CD4-positive, alpha-beta T cell treated with Interleukin-4 for 1 hour (primary cell): ENCODE measurements at places on chromosomes 1 and 21.

DNA sequence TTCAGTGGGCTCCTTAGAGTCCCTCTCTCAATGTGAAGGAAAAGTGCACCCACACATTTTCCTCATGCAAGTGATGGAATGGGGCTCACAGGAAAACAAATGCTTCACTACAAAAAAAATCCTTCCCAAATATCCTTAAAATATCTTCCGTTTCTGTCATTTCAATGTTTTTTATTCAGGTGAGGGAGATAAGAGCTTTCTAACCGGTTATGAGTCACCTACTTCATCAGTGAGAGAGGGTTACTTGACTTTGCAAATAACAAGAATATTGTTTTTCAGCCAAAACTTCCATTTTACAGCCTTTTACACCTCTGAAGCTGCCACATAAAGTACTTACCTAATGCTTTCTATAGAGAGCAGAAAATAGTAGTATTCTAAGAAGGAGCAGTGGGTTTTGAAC, 98.3 kb upstream of the CD55 start:
- DNase-seq, result no peak

GRCh38 chr1:8985915-8986813, 40.1 kb downstream of the SLC2A7 start:
- DNase-seq, result no peak

DNA sequence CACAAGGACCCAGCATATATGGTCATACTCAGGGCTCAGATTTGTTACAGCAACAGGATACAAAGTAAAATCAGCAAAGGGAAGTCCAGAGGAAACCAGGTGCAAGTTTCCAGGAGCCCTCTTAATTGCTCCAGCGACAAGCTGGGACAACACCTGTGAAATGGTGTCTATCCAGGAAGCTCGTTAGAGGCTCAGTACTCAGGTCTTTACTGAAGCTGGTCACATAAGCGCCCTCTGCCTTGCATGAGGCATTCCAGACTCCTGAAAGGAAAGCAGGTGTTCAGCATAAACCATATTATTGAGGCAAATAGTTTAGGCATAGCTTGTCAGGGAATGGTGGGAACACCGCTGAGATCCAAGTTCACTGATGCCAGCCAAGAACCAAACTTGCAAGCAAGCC, 231.0 kb downstream of the SLC35F3 start:
- DNase-seq, result no peak

- DNase-seq, result no peak
Observed at GRCh38 chr1:10727751-10728232, 68.7 kb downstream of the CASZ1 start.

GRCh38 chr1:11736746-11737639, 1.1 kb downstream of the AGTRAP start:
- DNase-seq, result peak; percentile 60

GRCh38 chr21:43021191-43021590, 46.8 kb downstream of the PKNOX1 start:
- no peak for DNase-seq

- peak; percentile 35 for DNase-seq
Observed at GRCh38 chr1:204377800-204378668, 18.3 kb upstream of the PLEKHA6 start.

DNA sequence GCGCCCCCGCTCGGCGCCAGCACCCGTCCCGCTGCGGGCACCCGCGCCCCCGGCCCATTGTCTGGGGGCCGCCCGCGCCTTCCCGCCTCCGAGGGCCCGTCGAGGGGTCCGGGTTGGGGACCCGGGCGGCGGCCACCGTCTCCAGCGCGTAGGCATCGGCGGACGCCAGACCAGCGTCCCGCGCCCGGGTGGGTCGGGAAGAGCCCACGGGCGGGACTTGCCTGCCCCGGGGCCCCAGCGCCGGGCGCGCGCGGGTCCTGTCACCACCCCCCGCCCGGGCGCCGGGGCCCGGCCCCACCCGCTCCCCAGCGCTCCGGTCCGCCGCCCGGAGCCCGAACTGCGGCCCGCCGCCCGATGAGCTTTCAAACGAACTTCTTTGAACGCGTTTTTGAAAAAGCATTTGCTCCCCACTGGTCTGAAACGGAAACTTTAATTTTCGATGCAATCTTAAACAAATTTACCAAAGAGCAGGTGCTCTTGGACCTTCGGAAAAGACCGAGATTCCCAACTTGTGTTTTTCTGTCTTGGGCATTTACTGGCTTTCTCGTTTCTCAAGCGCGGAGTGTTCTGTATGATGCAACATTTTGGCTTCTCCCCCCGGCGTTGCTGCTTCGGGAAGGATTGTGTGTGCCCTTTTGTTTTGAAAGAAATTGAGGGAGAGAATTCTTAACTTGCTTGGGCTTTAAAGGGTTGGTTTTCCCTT, 615 bp downstream of the CLIC4 start:
- DNase-seq, result peak; percentile 14

DNA sequence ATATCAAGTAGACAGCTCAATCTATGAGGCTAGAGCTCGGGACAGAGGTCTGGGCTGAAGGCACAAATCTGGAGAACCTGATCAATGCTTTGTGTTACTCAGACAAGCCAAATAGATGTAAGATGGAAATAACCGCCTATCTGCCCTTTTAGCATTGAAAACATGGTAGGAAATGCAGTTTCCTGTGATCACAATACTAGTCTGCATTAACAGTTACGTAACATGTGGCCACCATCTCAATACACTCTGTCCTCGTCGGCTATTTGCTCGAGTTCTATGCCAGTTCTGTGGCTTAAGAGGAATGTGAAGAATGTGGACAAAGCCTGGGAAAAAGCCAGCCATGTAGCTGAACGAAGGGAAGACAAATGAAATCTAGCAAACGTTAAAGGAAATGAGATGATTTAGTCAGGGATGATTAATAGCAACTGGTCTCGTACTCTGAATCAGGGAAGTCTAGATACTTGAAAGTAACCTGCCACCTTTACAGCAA, 73.3 kb downstream of the HSF2BP start:
- DNase-seq, result no peak

GRCh38 chr1:115828101-115829022, 12.6 kb downstream of the NHLH2 start:
- DNase-seq, result peak; percentile 74

- no peak for DNase-seq
Observed at GRCh38 chr21:41227357-41228005, 59.5 kb downstream of the BACE2 start.

DNA sequence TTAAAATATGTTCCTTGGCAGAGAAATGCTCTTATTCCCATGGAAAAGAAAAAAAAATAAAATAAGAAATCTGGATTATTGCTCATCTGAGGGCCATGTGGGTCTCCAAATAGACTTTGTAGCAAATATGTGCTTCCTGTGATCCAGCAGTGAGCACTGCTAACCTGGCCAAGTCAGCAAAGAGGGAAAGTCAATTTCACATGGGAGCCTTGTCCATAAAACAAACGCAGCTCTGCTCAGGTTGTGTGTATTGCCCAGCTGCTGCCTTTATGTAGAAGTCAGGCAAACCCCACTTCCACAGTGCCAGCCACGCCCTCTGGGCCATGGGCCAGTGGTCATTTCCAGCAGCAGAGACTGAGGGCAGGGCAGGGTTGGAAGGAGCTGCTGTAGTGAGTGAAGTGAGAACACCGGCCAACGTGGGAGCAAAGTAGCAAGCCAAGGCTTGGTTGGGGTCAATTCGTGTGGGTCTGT, 174.3 kb downstream of the LYPLAL1 start:
- DNase-seq, result no peak

- no peak for DNase-seq
Observed at GRCh38 chr1:229342656-229343569, at the start of gene CCSAP. Gene CCSAP, minus strand, starts transcription at chr1:229343047. Its CDS starts 582 bp downstream, at chr1:229342465.

DNA sequence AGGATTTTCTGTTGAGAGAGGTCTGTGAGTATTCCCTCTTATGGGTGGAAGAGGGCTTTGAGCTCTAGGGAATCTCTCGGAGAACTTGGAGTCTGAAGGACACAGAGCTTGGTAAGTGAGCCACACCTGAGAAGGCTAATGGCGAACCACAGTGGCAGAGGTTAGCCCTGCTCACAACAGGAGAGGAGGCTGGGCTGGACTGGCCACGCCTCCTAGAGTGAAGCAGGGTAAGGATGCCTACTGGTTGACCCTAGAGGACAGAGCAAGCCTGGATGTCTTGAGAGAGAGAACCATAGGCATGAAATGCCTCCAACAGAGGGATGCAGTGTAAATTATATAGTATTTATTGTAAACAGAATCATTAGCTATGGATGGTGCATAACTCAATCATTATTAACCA, 232.6 kb downstream of the PCP4 start:
- DNase-seq, result no peak

DNA sequence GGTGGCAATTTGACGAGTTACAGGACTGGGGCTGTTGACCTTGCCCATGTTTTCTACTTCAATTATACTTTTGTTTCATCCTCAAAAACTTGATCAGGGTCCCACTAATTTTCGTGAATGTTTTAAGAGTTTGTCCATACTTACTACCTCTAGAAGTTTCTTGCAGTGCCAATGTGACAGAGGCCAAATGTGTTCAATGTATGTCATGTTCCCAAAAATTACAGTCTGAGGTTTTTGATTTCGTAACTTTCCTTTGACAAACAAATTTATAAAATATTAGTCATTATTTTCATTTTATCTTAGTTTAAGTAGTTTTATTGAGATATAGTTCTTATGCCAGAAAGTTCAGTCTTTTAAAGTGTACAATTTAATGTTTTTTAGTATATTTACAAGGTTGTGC, 15.3 kb downstream of the VPS13D start:
- no peak for DNase-seq

GRCh38 chr1:175195798-175196197, 3.2 kb upstream of the KIAA0040 start:
- peak; percentile 18 for DNase-seq

DNA sequence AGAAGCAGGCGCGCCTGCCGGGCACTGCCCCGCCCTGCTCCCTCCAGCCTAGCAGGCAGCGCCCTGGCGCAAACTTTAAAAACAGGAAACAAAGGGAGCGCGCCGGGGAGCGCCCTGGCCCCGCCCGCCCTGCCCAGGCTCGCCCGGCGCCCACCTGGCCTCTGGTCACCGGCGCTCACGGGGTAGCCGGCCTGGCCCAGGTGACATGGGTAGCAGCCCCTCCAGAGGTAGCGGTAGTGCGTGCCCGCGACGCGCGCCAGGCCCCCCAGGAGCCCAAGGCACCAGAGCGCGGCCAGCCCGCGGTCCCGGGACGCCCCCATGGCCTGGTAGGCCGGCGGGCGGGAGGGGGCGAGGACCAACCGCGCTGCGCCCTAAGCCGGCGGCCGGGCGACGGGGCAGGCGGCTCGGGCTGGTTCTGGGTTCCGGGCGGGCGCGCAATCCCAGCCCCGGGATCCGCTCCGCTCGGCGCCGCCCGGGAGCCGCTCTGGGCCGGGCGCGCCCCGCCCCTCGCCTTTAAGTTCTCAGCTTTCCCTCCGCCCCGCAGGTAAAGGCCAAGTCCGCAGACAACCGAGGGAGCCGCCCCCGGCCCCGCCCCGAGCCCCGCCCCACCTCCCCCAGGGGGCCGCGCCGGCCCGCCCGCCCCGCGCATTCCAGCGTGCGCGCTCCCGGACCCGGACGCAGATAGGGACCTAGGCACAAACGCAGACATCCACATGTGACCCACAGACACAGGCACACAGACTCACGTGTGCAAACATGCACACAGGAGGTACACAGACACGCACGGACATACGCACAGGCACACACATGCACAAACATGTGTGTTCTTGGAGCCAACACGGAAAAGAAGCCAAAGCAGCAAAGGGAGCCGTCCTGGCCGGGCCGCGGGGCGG, 76.7 kb downstream of the ARHGEF16 start:
- DNase-seq, result peak; percentile 79

DNA sequence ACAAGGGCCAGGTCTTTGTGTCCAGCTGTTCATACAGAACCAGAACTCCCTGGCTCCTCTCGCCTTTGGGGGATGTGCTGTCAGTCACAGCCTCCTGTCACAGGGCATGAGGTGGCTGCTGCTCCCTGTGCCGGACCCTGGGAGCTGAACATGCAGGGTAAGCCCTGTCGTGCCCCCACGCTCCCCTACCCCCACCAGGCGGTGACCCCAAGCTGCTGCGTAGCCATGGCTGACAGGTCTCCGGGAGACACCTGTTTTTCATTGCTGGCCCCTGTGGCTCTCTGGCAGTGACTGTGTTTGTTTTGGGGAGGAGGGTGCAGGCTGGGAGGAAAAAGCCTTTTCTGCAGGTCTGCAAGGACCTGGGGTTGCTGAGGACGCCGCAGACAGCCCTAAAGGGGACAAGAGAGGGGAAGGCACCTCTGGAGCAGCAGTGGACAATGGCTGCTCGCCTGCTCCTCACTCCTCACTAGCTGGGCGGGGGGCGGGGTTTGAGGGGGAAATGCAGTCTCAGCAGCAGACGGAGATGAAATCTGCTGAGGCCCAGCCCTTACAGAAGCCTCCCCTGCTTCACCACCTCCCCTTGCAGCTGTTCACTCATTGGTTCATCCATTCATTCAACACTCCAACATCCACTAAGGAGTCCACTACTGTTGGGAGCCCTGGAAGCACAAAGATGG, 81.4 kb downstream of the TRABD2B start:
- no peak for DNase-seq

- no peak for DNase-seq
Observed at GRCh38 chr21:36839735-36840134, 126.7 kb downstream of the HLCS start.

- DNase-seq, result no peak
Observed at GRCh38 chr1:47940779-47941178, 56.4 kb downstream of the TRABD2B start.

DNA sequence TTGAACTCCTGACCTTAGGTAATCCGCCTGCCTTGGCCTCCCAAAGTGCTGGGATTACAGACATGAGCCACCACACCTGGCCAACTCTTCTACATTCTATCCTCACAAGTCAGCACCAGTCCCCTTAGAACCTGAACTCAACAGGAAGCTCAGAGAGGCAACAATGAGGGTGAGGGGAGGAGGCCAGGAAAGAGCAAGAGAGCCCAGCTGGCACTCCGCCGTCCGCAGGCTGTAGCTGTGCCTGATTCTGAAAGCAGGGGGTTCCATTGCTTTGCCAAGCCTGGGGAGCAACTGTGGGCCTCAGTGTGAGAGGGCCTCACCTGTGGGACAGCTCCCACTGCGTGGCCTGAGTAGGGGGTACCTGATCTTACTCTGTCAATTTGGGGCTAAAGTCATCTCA, 18.7 kb downstream of the STK40 start:
- DNase-seq, result peak; percentile 50

- no peak for DNase-seq
Observed at GRCh38 chr1:174116042-174116441, 43.3 kb upstream of the RABGAP1L start.

- no peak for DNase-seq
Observed at GRCh38 chr1:68516066-68516465, 19.2 kb upstream of the DEPDC1 start.

DNA sequence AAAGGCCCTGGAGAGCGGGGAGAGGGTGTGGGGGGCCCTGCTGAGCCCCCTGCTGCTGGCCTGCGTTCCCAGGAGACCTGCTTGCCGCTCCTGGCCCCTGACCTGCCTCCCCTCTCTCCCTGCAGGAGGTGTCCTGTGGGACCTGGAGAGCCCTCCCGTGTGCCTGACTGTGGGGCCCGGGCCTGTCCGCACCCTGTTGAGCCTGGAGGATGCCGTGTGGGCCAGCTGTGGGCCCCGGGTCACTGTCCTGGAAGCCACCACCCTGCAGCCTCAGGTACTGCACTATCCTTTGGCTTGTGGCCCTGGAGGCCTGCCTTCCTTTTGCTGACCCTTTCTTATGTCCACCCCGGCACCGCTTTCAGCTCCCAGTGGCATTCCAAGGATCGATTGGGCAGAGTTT, 90.8 kb upstream of the ACTL8 start:
- no peak for DNase-seq

- DNase-seq, result no peak
Observed at GRCh38 chr1:231694465-231695077, 68.0 kb downstream of the DISC1 start.
